GM23248 (cell line): ENCODE measurements at places on chromosomes 7 and 10. TPM values are rescaled to one million over a fixed set of nuclear protein-coding genes. Genes with fewer than 3 reads are reported as not detected.

FXYD4 gene
- polyA plus RNA-seq, result not detected in 2 replicates

PSMA2 gene
- polyA plus RNA-seq, result 206 and 218 TPM in 2 replicates

PNLIPRP2 gene
- polyA plus RNA-seq, result not detected in 2 replicates

ITPRID1 gene
- not detected in 2 replicates for polyA plus RNA-seq

OR2A7 gene
- polyA plus RNA-seq, result 0.22 and 0.26 TPM in 2 replicates

LBX1 gene
- not detected in 2 replicates for polyA plus RNA-seq
